ENCODE measurements at places on chromosomes 1 and 21.

- DNase-seq: no peak
Measured at GRCh38 chr1:40094466-40095110, 2.5 kb downstream of the PPT1 start.

DNA sequence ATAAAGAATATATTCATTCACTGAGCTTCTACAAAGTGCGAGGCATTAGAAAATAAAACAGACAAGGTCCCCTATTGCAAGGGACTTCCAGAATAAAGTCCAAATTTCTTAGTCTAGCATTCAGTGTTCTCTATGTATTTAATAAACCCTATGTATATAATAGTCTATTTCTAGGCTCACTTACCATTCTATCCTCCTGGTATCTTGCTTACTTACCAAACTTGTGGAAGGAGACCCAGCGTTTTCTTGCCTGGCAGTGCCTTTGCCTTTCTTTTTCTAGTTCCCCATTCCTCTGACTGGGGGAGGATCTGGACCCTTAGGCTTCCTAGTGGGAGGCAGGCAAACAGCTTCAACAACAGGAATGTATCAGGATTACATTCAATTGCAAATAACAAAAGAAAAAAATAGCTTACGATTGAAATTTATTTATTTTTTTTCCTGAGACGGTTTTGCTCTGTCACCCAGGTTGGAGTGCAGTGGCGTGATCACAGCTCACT is 690 bp upstream of the RNF19B start:
- no peak for DNase-seq

DNA sequence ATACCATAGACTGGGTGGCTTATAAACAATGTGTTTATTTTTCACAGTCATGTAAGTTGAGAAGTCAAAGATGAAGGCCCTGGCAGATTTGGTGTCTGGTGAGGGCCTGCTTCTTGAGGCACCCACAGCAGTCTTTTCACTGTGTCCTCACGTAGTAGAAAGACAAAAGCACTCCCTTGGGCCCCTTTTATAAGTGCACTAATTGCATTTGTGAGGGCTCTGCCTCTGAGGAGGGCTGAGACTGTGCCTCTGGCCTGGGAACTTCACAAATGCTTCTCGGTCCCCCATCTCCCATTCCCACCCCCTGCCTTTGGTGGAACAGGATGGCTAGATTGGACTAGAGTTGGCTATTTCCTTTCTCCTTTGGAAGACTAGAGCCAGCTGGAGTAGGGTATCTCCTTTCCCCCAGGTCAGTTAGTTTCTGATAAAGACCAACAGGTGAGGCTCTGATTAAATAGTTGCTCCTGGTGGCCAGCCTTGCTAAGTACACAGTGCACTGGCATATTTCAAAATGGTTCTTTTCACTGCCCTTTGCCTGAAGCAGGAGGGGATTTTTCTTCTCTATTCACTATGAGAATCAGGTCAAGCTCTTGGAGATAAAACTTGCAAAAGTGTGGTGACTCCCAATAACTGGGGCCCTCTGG is 82.9 kb downstream of the PLPPR4 start:
- DNase-seq: no peak

DNA sequence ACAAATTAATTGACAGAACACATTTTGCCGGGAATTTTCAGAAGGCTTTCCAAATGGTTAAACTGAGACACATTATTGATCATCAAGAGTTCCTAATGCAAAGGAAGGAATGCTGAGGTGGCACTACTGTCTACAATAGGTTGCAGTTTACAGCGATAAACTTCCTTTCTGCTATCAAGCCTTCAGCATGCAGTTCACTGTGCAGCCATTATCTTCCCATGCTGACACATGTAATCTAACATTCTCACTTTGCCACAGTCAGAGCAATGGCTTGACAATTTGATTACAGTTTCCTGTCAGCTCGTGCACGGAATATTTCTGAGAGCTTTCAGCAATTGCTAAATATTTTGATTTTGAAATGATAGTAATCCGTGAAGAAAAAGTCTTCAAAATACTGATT is 166.9 kb upstream of the PRMT6 start:
- no peak for DNase-seq

DNA sequence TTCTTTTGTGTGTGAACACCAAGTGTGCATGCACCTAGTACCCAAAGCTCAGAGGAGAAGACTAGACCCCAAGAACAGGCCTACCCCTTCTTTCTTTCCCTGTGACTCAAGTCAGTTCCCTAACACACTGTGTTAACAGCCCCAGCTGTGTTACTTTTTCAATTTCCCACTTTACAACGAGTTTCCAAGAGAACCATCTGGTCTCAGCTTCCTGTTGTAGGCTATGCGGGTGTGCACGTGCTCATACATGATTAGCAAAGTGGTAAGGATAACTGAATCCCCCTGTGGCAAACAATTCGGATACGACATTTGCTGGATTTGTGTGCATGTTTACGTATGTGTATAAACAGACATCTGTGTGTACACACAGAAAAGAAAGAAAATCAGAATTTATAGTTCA is 17.9 kb downstream of the IFNAR2 start:
- DNase-seq: no peak

DNA sequence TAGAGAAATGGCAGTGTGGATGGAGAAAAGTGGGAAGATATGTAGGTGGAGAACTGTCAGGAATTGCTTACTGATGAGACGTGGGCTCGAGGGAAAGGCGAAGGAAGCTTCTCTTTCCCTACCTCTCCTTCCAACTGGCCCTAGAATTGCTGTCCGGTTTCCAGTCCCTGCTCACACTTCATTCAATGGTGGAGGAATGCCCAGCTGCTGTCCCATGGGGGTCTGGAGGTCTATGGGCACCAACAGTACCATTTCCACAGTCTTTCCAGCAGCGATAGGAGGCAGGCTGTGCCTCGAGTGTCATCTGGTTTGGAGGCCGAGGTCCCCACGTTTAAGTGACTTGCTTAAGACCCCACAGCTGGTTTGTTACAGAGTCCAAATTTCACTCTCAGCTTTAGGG is 31.5 kb upstream of the CD1D start:
- no peak for DNase-seq
